NCI-H1436 (cell line): ENCODE measurements at places on chromosomes 7 and 10.

DNA sequence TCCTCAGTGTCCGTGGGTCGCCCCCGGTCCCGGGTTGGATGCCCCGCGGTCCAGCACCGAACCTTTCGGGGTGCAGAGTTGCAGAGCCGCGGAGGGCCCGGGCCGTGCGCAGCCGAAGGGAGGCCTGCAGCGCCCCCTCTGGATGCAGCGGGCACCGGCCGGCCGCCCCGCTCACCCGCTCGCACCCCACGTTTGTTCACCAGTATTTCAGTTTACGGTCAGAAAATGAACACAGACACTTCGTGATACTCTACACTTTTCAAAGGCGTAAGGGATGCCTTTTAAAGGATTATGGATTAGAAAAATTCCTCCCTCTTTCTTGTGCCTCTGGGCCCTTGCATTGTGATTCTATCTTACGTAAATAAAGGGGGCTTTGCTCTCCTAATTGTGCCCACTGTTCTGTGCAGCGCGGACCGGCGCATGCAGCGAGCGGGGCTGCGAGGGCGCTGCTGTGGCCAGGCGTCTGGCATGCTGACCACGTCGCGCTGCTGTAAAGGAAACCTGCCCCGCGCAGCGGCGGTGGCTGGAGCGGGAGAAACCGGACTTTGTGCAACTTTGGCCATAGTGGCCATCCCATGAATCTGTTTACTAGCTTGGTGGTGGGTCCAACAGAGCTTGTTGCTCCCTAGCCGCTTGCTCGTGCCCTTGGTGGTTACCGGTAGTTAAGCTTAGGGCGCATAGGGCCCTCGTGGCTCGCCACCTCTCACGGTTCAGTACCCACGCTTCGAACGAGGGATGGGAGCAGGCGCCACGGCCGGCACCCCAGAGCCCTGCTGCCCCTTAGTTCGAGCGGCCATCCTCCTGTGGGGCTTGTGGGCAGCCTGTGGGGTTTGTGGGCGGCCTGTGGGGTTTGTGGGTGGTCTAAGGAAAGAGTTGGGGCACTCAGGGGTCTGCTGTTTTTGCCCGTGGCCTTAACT is 739 bp upstream of the MEST start:
- no peak for DNase-seq

DNA sequence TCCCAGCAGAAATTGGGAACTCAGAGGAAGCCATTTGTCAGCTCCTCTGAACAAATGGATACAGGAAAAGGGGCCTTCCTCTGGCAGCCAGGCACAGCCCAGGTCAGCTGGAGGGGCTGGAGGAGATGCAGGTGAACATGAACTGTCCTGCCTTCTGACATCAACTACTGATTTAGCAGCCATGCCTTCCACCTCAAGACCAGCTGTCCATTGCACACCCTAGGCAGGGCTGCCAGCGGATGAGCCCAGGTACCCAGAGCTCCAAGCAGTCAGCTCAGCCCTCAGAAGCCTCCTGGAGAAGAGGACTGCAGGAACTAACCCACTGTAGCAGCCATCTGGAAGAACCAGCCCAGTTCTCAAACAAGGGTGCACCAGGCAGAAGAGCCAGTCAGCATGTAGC is 44.1 kb upstream of the GDF10 start:
- no peak for DNase-seq

GRCh38 chr10:625333-625696 is 64.2 kb downstream of the DIP2C start:
- DNase-seq, result no peak

- no peak for DNase-seq
Measured at GRCh38 chr7:137755846-137756651, 90.7 kb downstream of the DGKI start.

DNA sequence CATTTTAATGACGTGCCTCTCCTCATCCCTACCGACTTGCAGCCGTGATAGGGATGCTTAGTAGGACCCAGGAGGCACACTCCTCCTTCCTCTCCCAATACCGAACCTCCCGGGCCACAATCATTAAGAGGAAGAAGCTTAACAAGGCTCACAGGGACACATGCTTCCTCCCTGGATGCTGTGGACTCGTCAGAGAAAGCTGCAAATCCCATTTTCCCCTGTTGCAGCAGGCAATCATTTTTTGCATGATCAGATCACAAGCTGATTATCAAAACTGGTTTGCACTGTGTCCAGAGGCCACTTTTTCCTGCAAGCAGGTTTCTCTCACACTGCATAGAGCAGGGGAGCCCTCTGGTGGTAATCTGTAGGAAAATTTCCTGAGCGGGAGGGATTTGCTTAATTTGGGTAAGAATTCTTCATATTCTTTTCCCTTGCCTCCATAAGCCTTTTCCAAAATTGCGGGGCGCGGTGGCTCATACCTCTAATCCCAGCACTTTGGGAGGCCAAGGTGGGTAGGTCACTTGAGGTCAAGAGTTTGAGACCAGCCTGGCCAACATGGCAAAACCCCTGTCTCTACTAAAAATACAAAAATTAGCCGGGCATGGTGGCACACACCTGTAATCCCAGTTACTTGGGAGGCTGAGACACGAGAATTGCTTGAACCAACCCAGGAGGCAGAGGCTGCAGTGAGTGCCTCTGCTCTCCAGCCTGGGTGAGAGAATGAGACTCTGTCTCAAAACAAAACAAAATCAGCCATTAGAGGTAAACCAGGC is 16.1 kb upstream of the LAMB4 start:
- DNase-seq, result peak; percentile 47

- no peak for DNase-seq
Measured at GRCh38 chr7:73966062-73966940, 61.7 kb upstream of the ELN start.

DNA sequence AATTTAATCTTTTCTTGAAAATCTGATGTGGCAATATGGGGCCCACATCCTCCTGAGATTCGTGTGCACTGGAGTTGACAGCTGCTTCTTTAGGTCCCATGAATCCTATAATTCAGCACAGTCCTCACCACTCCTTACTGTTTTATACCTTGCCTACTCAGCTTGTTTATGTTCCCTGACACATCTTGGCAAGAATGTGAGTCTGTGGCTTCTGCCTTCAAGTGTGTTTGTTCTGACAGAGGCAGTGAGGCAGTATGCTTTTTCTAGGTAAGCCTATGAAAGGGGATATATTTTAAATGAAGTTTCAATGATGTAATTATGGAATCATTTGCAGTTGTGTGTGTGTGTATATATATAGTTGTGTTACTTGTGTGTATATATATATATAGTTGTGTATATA is 106.4 kb downstream of the AMPH start:
- DNase-seq, result no peak

- DNase-seq, result no peak
Measured at GRCh38 chr7:27129729-27130539, 623 bp downstream of the HOXA4 start.

DNA sequence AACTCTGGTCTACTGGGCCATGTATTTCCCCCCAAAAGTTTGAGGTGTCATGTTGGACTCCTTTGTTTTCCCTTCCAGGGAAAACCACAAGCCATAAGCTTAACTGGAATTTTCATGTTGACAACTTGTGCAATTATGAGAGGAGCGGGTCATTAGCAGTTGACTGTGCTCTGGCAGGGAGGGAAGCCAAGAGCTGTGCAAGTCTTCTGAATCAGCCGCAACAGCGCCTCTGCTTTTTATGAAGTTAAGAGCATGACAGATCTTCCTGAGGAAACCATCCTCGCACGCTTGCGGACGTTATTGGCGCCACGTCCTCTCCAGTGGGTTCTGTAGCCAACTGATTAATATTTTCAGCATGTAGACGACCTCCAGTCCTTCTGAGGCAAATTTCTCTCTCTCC is 148.7 kb upstream of the MKI67 start:
- no peak for DNase-seq

GRCh38 chr7:94856643-94857042 is 50.8 kb upstream of the PPP1R9A start:
- DNase-seq, result no peak

DNA sequence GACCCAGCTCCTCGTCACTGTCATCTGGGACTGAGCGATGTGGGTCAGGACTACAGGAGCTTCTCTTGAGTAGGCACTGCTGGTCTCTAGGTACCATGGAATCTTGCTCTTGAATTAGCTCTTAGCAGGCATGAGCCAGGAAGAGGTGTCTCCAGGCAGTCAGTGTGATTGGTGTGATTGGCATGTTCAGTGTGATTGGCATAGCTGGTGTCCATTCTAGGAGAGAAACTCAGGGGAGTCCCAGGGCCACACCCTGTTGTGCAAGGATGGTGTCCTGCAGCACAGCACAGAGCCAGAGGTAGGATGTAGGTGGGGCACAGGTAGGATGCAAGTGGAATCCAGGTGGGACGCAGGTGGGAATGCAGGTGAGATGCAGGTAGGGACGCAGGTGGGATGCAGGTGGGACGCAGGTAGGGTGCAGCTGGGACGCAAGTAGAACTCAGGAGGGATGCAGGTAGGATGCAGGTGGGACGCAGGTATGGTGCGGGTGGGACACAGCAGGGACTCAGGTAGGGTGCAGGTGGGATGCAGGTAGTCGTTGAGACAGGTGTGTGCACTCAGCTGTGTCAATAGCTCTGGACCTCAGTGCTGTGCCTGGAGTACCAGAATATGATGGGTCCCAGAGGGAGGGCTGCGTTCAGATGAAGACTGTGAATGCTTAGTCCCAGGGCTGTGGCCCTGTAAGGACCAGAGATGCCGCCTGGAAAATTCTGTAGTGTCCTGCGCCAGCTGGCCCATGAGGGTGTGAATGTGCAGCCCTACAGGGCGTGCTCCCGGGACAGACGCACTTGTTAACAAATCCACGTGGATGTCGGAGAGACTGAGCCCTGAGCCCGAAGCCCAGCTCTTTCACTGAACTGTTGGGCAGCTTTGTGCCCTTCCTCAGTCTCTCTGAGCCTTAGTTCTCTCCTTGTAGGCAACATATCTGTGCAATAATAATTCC is 248.2 kb upstream of the PITRM1 start:
- no peak for DNase-seq

DNA sequence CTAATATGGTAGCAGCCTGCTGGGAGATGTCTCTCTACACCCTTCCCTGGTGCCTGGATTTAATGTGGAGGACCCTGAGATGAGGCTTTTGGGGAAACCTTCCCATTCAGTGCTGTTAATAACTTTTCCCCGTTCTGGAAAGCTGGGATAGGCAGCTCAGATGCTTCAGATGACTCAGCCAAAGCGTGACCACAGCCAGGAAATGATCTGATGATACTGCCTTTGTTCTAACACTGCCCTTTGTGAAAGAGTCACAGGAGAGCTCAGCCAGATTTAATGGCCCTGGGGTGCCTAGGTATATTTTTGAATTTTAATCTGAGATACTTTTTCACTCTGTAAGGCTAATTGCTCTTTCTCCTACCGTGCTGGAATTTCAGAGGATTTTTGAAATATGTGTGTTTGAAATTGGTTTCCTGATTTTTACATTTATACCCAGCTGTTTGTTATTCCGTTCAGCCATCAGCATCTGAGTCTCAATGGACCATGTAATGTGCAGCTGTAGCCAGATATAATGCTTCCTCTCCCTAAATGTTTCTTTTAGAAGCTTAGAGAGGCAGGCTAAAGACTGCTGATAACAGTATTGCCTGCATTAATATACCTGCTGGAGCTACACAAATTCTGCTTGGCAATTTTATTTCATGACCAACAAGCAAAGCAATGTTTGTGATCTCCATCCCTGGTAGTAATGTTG is 17.8 kb downstream of the CELF2 start:
- DNase-seq, result no peak

GRCh38 chr10:25104441-25104840 is 70.4 kb upstream of the GPR158 start:
- no peak for DNase-seq

DNA sequence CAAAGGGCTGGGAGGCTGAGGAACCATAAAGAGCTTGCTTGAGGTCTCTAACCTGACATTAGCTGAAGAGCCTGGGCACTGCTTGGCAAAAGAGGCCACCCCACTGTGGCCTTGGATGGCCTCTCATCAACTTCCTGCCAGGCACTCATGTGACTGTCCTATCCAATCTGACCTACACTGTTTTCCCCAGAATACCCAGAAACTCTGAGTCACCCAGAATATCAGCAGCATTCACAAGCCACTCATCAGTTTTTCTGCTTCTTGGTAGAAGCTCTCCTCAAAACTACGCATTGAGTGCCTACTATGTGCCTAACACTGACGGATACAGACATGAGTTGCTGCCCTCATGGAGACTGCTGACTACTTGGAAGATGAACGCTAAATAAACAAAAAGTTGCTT is 4.1 kb upstream of the NT5C2 start:
- no peak for DNase-seq

DNA sequence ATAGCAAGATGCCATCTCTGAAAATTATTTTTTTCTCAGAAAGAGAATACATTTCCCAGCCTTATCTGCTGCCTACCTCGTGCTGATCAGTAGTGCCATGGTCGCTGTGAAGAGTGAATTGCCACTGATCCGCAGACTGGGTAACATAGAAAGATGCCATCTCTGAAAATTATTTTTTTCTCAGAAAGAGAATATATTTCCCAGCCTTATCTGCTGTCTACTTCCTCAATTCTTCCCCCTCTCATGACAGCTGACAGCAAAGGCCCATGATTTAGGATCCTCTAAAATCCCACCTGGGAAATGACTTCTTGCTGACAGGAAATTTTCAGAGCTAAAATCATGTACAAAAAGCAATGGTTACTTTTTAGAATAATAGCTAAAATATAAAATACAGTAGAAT is 92.5 kb upstream of the AHR start:
- no peak for DNase-seq

DNA sequence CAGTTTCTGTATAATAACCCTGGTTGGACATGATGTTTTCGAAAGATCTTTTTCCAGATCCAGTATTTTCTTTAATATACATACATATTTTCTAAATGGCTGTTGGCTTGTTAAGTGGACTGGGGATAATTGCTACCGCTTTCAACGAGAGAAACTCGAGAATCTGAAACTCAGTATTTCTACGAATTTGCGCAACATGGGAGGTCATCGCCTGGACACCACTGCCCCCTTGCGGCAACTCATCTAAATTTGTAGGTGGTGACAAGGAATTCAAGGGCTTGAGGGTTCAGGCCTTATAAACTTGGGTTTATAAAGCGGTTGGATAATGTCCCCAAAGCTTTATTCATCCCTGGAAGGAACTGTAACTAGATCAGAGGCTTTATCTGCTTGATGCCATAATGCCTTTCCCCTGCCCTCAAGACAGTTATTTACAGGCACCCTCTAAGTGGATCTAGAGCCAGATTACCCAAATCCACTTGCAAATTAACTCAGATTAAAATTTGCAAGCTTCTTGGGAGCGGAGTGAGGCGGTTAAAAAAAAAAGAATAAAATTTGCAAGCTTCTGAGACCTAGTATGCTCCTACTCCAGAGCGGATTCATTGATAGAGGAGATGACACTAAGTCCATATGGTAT is 21.3 kb upstream of the KCNK18 start:
- peak; percentile 65 for DNase-seq

DNA sequence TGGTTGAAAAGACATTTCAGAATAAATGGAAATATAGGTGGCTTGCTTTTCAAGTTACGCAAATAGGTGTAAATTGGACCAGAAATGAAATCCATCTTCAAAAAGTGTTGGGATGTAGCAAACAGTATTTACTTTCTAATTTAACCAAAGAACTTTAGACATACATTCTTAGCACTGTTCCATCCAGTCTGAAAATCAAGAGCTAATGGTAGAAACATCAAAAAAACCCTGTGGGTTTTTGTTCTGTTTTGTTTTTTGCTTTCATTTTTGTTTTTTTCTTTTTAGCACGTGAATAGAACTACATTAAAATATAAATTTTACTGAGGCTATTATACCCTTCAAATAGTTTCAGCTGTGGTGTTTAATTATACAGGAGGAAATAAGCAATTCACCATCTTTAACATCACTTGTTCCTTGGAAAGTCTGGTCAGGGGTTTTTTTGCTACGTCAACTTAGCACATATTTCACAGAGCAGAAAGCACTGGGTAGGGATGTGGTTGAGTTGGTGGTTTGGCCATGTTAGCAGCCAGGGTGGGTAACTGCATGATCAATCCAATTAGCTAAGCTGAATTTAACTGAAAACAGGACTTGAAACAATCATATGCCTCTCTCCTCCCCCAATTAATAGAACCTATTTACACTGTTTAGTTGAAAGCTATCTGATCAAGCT is 275.4 kb upstream of the PFKP start:
- DNase-seq, result no peak
